ENCODE measurements at places on chromosomes 5 and 9. TPM values are rescaled to one million over a fixed set of nuclear protein-coding genes. Genes with fewer than 3 reads are reported as not detected.
A peak's percentile ranks its signal among the peaks of the same experiment; 100 is the strongest.

- H3K4me3 ChIP-seq: no peak overlapping the region
- H3K27me3 ChIP-seq: no peaks in the 10 kb centered on the region
- H3K27ac ChIP-seq: no peak overlapping the region
- H3K36me3 ChIP-seq: peaks cover 20% of the 10 kb centered on the region
Measured at GRCh38 chr9:97447001-97447400, 35.1 kb downstream of the TDRD7 start.

DNA sequence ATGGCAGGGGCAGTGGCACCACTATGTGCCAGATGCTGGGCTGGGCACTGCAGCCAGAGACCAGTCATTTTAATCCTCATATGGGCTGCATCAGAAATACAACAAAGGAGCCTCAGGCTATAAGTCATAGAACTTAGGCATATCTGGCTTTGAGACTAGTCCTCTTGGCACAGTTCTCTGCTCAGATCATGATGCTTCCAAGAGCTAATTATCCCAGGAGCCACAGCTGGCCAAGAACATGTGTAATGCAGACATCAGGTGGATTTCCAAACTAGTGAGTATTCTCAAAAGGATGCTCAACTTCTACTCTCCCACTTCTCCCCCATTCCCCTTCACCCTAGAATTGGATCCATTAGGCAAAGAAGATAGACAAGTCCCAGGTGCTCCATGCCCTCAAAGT is 562.2 kb upstream of the TRPC7 start:
- no peak overlapping the region for H3K27ac ChIP-seq
- no peaks in the 10 kb centered on the region for H3K27me3 ChIP-seq
- no peaks in the 10 kb centered on the region for H3K4me1 ChIP-seq
- H3K36me3 ChIP-seq: no peaks in the 10 kb centered on the region

GRCh38 chr9:131304676-131305355 is 15.3 kb downstream of the PLPP7 start:
- H3K27me3 ChIP-seq: peaks cover 4% of the 10 kb centered on the region
- no peaks in the 10 kb centered on the region for H3K36me3 ChIP-seq
- no peak overlapping the region for H3K4me3 ChIP-seq
- H3K27ac ChIP-seq: no peak overlapping the region

DNA sequence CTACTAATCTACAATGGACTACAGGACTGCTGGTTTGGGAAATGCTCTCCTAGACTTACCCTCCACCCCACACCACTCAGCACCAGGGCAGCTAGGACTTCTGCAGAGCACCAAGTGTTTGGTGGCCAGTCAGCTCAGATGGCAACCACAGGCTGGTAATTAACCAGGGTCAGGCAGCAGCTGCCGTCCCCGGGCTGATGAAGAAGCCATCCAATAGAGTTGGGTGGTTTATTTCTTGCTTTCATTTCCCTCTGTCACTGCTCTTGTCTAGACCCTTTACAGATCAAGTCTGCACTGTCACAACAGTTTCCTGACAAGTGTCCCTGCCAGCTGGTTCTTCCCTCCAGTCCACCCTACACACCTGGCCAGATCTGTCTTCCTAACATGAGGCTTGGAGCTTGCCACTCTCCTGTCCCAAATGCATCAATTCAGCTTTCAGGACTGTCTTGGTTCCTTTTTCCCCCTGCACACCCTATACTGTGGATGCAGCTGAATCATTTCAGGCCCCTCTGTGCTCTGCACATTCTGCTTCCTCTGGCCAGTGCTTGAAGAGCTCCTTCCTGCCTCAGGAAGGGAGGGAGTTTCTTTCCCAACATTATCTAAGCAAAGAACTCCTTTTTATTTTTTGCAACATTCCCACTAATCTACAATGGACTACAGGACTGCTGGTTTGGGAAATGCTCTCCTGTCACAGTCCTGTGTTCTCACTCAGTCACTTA is 30.2 kb upstream of the HSPA9 start:
- H3K36me3 ChIP-seq: no peaks in the 10 kb centered on the region
- peaks cover 8% of the 10 kb centered on the region for H3K4me1 ChIP-seq
- no peak overlapping the region for H3K27ac ChIP-seq
- H3K27me3 ChIP-seq: peaks cover 61% of the 10 kb centered on the region
- no peak for DNase-seq
- no peak overlapping the region for H3K4me3 ChIP-seq

DNA sequence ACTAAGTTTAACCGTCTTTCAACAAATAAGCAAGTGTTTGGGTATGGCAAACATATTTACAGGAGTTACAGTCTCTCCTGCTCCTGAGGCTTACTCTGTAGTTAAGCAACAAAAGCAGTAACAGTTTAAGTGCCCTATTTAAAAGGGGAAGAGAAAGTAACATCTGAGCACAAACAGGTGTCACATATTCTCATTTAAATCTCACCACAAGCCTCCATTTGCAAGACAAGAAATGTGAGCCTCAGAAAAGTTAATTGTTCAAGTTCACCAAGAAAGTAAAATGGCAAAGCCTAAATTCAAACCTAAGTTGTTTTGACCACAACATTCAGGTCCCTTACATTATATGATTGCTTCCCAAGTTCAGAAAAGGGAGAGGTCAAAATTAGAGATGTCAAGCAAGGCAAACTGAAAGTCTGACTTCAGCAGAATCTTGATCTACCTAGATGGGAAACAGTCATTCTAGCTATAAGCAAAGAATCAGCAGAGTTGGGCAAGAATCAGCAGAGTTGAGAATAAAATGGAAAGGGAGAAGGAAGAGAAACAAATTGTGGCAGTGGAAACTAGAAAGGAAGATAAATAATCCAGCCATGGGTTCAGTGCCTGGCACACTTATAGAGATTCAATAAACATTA is 93.4 kb downstream of the STRBP start:
- peaks cover 11% of the 10 kb centered on the region for H3K4me1 ChIP-seq
- H3K36me3 ChIP-seq: peaks cover 13% of the 10 kb centered on the region
- no peak overlapping the region for H3K27ac ChIP-seq
- H3K4me3 ChIP-seq: no peak overlapping the region
- H3K27me3 ChIP-seq: no peaks in the 10 kb centered on the region

Gene FER
- 13.5 TPM for total RNA-seq

DNA sequence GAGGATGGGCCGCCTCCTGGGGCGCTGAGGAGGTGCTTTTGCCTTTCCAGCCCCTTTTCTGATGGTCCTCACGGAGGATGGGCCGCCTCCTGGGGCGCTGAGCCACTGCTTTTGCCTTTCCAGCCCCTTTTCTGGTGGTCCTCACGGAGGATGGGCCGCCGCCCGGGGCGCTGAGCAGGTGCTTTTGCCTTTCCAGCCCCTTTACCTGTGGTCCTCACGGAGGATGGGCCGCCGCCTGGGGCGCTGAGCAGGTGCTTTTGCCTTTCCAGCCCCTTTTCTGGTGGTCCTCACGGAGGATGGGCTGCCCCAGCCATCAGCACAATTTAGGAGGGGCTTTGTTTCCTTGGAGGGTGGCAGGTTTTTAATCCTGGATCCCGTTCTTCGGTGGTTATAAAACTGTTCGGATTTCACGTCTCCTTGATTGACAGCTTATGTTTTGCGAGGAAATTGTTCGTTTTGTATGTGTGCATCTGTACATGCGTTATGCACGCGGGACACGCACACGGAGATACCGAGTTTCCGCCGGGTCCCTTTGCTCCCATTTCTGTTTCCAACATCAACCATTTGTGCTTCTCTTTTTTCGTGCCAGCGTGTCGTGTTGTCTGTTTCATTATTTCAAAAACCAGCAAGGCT is 34.7 kb upstream of the SLC9A3 start:
- H3K27ac ChIP-seq: no peak overlapping the region
- H3K36me3 ChIP-seq: no peaks in the 10 kb centered on the region
- H3K27me3 ChIP-seq: peaks cover 6% of the 10 kb centered on the region
- no peak overlapping the region for H3K4me3 ChIP-seq

DNA sequence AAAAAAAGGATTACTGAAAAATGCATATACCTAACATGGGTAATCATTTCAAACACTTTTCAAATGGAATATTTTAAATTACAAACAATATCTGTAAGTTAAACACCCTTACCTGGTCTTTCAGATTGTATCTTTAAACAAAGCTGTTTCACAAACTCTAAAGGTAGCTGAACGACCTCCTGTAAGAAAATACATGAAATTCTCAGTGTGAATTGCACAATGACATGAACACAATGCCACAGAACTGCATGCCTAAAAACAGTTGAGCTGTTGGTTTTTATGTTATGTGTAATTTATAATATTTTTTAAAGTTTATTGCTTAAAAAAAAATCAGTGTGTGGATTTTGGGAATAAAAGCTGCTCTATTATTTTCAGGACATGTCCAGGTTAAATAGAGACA is 17.5 kb downstream of the IPPK start:
- H3K27ac ChIP-seq: no peak overlapping the region
- no peak for DNase-seq
- H3K27me3 ChIP-seq: no peaks in the 10 kb centered on the region

DNA sequence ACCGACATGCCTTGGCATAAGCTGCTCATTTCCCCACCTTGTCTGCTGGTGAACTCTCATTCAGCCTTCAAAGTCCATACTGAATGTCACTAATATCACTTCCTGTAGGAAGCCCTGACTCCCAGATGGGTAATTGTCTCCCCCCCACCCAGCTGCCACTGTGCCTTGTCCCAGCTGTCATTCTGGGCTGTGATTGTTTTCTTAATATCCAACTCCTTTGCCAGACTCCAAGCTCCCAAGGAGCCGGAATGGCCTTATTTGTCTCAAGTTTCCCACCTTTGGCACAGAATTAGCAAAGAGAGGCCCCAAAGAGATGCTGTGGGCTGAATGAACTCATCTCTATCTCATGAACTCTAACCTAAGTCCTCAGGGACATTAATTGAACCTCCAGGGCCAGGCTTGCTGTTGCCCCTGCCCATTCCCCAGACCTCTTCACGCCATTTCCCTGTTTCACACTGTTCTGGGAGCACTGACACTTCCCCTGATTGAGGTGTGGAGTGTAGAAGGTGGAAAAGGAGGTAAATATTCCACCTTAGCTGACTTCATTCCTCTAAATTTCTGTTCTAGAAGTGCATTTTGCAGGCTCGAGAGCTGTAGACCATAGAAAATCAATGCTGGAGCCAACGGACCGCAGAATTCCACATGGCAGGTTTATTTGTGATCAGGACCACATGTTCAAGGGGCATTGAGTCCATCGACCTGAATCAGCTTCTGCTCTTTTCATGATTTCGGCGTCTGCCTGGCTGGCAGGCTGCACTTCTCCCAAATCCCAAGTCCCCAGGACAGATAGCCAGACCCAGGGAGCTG is 4.9 kb upstream of the SH3PXD2B start:
- peaks cover 24% of the 10 kb centered on the region for H3K4me1 ChIP-seq
- H3K27me3 ChIP-seq: peaks cover 17% of the 10 kb centered on the region
- no peak for DNase-seq
- H3K36me3 ChIP-seq: no peaks in the 10 kb centered on the region
- no peak overlapping the region for H3K4me3 ChIP-seq
- H3K27ac ChIP-seq: no peak overlapping the region

Gene SNX30
- 9.6 TPM for total RNA-seq

DNA sequence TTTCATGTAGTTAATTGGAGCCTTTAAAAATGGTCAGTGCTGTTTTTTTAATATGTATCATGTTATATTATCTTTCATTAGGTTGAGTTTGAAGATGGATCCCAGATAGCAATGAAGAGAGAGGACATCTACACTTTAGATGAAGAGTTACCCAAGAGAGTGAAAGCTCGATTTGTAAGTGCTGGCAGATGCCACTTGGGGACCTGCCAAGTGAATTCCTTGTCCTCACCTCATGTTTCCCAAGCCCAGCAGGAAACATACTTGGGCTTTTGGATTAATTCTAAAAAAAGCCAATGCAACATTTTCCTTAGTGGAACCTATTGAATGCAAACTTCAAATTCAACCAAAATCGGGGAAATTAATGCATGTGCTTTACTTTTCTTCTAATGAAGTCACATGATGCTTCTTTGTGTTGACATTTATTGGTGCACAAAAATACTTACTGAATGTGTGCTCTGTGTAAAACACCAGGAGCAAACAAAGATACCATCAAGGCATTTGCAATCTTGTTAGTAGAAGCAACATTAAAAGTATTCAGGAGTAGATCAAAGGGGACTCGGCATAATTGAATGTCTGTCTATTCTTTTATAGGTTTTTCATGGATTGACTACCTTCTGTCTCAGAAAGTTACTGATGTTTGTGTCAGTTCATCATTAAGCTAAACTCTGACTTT is 412.1 kb downstream of the KDM4C start:
- no peak for DNase-seq
- no peak overlapping the region for H3K4me3 ChIP-seq
- peaks cover 8% of the 10 kb centered on the region for H3K4me1 ChIP-seq
- no peak overlapping the region for H3K27ac ChIP-seq
- H3K36me3 ChIP-seq: peaks cover 30% of the 10 kb centered on the region

- no peaks in the 10 kb centered on the region for H3K36me3 ChIP-seq
- no peaks in the 10 kb centered on the region for H3K4me1 ChIP-seq
- peak overlapping the region; percentile 6 for H3K4me3 ChIP-seq
Measured at GRCh38 chr5:8340739-8341344, 471.9 kb downstream of the MTRR start.

Gene SLC6A19
- not detected for total RNA-seq

Gene SOX30
- 0.09 TPM for total RNA-seq

- no peak overlapping the region for H3K4me3 ChIP-seq
- DNase-seq: no peak
- no peaks in the 10 kb centered on the region for H3K27me3 ChIP-seq
Measured at GRCh38 chr9:69223605-69224004, 49.5 kb downstream of the TJP2 start.

GRCh38 chr9:91059713-91060112 is 258.1 kb downstream of the SYK start:
- peaks cover 4% of the 10 kb centered on the region for H3K27me3 ChIP-seq
- H3K27ac ChIP-seq: no peak overlapping the region
- peaks cover 12% of the 10 kb centered on the region for H3K36me3 ChIP-seq
- no peak overlapping the region for H3K4me3 ChIP-seq
- H3K4me1 ChIP-seq: peaks cover 17% of the 10 kb centered on the region
- DNase-seq: no peak

- H3K36me3 ChIP-seq: peaks cover 5% of the 10 kb centered on the region
- H3K27ac ChIP-seq: no peak overlapping the region
- H3K4me1 ChIP-seq: peaks cover 22% of the 10 kb centered on the region
- H3K4me3 ChIP-seq: no peak overlapping the region
Measured at GRCh38 chr5:160445132-160445531, 23.5 kb downstream of the PTTG1 start.

DNA sequence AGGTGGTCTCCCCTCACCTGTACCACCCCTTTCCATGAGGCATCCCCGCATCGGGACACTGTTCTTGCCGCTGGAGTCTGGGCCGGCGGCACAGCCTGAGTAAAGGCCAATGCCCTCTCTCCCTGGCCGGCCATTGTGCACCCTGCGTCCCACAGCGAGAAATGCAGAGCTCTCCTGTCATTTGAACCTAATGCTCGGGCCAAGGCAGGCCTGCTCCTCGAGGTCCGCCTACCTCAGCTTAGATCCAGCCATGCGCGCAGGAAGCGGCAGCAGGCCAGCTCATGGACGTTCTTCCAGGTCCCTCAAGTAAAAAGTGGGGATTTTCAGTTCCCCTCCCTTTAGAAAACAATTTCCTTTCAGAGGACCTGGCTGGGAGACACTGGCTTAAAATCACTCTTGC is 135.0 kb downstream of the HSD17B3 start:
- no peak overlapping the region for H3K4me3 ChIP-seq
- DNase-seq: no peak
- no peaks in the 10 kb centered on the region for H3K4me1 ChIP-seq
- H3K27me3 ChIP-seq: peaks cover 8% of the 10 kb centered on the region
- no peaks in the 10 kb centered on the region for H3K36me3 ChIP-seq
- no peak overlapping the region for H3K27ac ChIP-seq

Gene PLEKHG4B
- total RNA-seq: 0.03 TPM
